ENCODE measurements at places on chromosomes 2 and 18.

GRCh38 chr2:150686391-150686790 is 198.9 kb upstream of the RND3 start:
- no peak for DNase-seq

DNA sequence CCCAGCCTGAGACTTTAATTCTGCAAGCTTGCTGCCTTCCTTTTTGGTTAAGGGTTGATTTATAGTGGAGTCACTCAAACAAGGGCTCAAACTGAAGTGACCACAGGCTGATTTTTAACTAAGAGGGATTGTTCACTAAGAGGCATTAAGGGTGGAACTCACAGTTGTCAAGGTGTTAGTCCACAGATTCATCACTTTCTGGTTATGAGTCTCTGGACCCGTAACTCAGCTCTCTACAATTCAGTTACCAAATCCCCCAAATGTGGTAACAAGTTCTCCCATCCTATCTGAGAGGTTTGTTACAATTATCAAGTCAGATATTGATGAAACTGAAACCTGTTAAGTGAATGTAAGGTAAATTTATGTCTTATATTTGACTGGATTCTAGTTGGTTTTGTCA is 185.9 kb upstream of the KLHL14 start:
- no peak for DNase-seq

GRCh38 chr2:151716721-151717120 is 17.6 kb downstream of the NEB start:
- peak; percentile 13 for DNase-seq

- no peak for DNase-seq
These were observed 452.2 kb downstream of the SLC4A3 start for GRCh38 chr2:220079595-220079994.

DNA sequence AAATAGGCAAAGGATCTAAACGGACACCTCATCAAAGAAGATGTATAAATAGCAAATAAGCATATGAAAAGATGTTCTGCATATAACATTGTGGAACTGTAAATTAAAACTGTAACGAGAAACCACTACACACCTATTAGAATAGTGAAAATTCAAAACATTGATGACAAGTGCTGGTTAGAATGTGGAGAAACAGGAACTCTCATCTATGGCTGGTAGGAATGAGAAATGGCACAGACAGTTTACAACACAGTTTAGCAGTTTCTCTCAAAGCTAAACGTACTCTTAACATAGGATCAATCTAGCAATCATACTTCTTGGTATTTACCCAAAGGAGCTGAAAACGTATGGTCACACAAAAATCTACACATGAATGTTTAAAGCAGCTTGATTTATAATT is 126.2 kb downstream of the TRIB2 start:
- no peak for DNase-seq

DNA sequence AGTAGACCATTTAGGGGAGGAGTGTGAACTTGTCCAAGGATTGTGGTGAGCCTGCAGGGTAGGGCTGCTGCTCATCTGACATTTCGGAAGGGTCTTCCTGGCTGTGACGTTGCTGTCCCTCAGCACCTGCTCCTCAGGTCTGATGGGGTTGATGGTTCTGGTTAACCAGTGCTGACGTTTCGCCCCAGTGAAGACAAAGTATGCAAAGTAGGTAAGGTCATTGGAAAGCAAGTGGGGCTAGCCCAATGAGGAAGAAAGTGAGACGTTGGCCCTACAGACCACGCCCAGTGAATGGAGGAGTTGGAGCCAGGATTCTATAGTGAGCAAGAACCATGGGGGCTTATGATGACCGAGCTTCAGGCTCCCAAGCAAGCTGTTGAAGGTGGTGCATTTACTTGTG is 33.4 kb upstream of the ZNF396 start:
- DNase-seq: no peak

DNA sequence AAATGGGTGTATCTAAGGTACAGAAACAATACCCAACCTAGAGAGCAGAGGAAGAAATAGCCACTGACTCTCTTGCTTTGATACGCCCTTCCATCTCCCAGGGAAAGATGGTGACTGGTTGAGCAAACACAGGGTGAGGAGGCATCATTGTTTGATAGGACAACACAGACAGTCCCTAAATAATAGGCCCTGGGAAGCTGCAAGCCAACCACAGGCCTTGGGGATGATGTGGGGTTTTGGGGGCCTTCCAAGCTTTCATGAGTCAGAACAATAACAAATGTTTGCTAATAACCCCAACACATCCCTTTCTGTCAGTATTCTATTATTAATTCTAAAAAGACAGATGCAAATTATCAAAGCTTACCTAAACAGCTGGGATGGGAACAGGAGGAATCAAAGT is 9.8 kb downstream of the LGALSL start:
- DNase-seq: peak; percentile 43

DNA sequence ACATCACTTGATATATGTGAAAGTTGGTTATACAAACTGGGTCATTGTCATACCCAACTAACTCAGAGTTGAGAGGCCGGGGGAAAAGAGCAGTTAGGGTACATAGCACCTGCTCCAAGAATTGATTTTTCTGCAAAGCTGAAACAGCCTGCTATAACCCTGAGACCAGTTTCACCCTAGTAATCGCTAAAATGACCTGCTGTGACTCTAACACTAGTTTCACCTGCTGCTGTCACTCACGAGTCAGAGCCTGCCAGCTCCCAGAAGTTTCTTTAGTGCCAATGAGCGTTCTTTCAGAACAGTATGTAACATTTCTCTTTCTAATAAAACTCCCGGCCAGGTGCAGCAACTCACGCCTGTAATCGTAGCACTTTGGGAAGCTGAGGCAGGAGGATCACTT is 28.0 kb downstream of the SRSF7 start:
- no peak for DNase-seq

- DNase-seq: no peak
These were observed 17.4 kb upstream of the SLC35G4 start for GRCh38 chr18:11591957-11592356.

GRCh38 chr2:181149056-181149455 is 168.7 kb downstream of the UBE2E3 start:
- no peak for DNase-seq

GRCh38 chr2:134739879-134740301 is 21.1 kb upstream of the TMEM163 start:
- no peak for DNase-seq

DNA sequence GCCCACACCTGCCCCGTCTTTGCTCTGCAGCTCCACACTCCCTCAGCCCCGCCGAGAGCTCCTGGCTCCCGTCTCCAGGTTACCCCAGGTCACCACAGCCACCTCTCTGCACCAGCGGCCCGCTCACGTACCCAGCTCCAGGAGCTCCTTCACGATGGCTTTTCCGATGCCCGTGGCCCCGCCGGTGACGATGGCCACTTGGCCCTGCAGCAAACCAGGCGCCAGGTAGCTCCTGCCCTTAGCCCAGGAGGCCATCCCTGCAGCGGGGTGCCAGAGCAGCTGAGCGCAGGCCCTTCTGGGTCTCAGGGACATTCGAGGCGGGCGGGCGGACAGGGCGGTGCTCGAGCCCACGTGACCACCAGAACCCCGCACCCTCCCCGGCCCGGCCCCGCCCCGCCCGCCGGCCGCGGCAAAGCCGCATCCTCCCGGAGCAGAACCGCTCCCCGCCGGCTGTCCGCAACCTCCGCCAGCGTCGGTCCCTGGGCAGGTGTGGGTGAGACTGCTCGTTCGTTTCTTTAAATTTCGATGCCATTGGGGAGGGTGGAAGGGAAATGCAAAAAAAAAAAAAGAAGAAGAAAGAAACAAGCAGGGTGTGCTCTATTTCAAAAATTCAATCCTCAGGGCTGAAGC is at the start of the genes PECR and TMEM169:
Gene PECR, minus strand, starts transcription at position 323 of the 630 bp plus-strand sequence. Its CDS starts 68 bp downstream, at position 255.
Gene TMEM169, plus strand, starts transcription at position 433 of the 630 bp plus-strand sequence. CDS start 14,045 bp downstream, outside the sequence.
- DNase-seq: no peak

GRCh38 chr18:68780802-68781635 is 16.9 kb upstream of the CCDC102B start:
- DNase-seq: no peak

DNA sequence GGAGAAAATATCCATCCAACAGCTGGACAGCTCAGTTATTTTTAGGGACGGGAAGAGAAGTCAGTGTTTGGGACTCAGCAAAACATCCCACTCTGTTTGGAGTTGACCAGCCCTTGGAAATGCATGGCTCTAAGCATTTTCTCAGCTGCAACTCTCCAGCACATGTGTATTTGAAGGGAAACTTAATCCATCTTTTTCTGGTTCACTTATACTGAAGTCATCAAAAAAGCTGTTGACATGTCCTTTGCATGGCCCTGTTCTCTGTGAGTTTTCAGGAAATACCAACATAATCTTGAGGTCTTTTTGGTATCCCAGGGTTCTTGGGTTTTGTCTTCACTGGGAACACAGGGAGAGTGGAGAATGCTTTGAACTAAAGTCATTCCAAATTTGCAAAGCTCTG is 91.9 kb upstream of the CELF4 start:
- no peak for DNase-seq

- peak; percentile 61 for DNase-seq
These were observed 280 bp upstream of the CYP1B1 start for GRCh38 chr2:38076152-38076709.

DNA sequence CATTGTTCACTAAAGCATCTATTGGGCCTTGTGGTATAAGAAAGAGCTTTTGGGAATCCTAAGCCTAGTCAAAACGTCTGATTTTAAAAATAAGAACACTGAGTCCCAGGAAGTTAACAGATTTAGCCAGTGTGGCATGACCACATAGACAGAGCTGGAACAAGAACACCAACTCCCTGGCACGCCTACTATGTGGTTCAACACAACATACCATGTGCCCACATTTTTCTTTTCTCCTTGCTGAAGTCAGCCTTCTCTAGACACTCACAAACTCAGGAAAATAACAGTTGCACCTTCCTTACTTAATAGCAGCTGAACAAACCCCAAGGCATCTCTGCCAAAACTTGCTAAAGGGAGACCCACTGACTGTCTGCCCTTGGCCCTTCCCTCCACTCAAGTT is 124.8 kb downstream of the C1D start:
- DNase-seq: peak; percentile 17

- no peak for DNase-seq
These were observed 845 bp upstream of the MYCN start for GRCh38 chr2:15939556-15939853.

- DNase-seq: peak; percentile 68
These were observed 680.8 kb downstream of the NYAP2 start for GRCh38 chr2:226080334-226080733.

GRCh38 chr18:9885170-9886004 is at the start of gene TXNDC2:
Gene TXNDC2, plus strand, starts transcription at chr18:9885973. Its CDS starts 708 bp downstream, at chr18:9886681.
- no peak for DNase-seq
